Breast epithelium (tissue), 4 donors: ENCODE measurements at places on chromosomes 16 and 17.
A peak's percentile ranks its signal among the peaks of the same experiment; 100 is the strongest.

GRCh38 chr17:62761884-62762283 lies 46.2 kb downstream of the MARCHF10 start:
- no peak for DNase-seq

DNA sequence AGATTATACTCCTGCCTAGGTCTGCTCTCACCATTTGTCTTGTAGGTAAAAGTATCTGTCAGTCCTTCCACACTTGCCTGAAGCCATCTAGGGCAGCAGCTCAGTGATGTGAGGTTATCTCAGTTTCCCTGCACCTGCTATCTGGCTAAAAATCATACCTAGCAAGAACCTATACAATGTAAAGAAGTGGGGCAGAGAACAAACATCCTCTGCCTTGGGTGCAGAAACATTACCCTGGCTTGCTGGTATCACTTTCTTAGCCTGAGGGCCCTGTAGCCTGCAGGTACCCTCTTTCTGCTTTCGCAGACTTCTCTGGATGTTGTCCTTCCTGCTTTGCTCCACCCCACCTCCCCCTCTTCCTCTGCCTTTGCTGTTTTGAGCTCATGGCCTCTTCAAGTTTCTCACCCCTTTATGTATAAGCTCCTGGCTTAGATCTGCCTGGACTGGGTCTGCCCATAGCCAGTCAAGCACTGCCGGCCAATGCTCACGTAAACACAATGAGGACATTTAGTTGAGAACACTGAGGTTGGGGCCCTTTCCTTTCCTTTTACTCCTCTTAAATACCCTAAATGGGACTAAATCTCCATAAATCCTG lies 8.7 kb upstream of the SDK2 start:
- DNase-seq = no peak

GRCh38 chr17:80374732-80375585 lies 40.0 kb upstream of the ENDOV start:
- DNase-seq = peak; percentile 25

DNA sequence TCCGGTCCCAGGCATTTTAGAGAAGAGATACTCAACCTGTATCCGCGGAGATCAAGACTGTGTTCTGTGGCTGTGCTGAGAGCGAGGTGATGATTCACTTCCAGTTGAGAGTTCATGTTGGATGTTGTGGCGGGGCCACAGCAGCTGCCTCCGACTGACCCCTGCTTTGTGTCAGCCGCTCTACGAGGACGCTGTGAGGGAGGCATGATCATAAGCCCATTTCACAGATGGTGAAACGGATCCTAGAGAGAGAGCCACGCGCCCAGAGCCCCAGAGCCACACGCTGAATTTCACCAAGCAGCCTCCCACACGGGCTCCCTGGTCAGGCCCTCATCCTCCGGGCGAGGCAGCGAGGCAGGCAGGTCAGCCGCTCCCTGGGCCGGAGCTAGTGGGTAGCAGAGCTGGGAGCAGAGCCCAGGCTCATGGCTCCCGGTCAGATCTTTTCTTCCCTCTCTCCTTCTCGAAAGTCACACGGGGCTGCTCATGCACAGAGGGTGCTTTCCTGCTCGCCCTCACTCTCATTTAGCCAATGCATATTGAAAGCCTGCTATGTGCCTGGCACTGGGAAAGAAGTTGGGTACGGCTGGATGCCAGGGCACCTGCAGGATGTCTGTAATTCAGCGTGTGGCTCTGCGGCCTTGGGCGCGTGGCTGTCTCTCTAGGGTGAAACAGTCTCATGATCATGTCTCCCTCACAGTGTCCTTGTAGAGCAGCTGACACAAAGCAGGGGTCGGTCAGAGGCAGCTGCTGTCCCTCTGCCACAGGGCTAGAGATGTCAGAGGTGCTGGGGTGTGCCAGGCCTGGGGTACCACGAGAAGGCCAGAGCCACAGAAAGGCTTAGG lies 155.6 kb upstream of the CHMP6 start:
- no peak for DNase-seq

- DNase-seq = no peak
Observed at GRCh38 chr16:49019081-49019633, 262.5 kb downstream of the CBLN1 start.

DNA sequence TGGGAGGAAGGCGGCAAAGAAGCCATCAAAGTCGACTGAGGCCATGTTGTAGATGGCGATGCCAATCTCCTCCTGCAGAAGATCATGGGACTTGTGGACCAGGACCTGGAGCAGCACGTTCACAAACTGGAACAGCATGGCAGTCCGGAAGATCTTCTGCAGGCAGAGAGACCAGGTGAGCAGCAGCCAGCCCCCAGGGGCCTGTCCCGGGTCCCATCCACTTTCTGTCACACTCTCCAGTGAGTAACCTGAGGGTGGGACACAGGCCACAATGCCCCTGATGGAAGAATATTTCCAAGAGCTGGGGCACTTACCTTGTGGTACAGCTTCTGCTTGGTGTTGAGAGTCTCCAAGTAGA lies 38.0 kb upstream of the GSG1L start:
- no peak for DNase-seq

- DNase-seq = no peak
Observed at GRCh38 chr17:57544401-57544800, 200.7 kb downstream of the CCDC182 start.

DNA sequence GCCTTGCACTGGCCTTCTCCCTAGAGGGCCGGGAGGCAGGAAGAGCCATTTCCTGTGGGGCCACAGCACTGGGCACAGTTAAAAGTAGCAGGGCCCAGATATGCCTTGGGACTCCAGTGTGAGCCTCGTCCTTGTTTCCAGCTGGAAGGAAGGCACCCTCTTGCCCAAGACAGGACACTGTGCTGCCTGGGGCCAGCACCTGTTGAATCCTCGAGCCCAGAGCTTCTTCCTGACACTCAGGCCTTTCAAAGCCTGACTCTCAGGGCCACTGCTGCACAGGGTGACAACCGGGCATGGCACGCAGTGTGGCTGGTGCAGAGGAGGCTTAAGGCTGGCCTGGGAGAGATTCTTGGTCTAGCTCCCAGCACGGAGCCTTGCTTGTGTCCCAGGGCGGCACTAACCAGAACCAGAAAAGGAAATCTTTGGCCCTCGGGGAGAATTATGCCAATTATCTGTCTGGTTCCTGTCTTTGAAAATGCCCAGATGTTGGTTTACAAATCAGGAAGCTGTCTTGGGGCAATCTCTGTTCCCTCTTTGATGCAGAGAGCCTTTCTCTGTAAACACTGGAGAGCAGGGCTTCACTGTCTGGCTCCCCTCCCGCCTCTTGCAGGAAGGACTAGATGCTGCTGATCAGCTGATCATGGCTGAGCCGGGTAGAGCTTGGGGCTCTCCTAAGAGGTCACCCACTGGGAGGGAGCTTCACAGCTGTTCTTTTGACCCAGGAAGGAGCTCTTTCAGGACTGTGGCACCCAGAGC lies 11.1 kb downstream of the LDHD start:
- DNase-seq = no peak

GRCh38 chr17:44108440-44109311 lies 14.8 kb downstream of the HDAC5 start:
- DNase-seq = peak; percentile 70
